ENCODE measurements at places on chromosomes 7 and 10.

DNA sequence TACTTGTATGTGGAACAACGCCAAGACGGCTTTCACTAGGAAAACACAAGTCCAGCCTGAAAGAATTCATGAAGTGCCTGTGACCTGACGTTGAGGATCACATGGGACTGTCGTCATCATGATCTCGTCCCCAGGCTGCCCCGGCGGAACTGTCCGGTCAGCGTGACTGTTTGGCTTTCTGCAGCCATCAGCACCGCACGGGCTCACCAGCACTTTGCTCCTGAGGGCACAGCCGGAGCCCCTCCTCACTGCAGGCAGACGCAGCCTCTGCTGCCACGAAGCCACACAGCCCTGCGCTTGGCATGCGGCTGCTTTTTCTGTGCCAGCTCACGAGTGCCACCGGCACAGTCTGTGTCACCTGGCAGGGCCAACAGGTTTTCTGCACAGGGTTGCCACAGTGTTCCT is 9.4 kb upstream of the GET4 start:
- no peak for DNase-seq

DNA sequence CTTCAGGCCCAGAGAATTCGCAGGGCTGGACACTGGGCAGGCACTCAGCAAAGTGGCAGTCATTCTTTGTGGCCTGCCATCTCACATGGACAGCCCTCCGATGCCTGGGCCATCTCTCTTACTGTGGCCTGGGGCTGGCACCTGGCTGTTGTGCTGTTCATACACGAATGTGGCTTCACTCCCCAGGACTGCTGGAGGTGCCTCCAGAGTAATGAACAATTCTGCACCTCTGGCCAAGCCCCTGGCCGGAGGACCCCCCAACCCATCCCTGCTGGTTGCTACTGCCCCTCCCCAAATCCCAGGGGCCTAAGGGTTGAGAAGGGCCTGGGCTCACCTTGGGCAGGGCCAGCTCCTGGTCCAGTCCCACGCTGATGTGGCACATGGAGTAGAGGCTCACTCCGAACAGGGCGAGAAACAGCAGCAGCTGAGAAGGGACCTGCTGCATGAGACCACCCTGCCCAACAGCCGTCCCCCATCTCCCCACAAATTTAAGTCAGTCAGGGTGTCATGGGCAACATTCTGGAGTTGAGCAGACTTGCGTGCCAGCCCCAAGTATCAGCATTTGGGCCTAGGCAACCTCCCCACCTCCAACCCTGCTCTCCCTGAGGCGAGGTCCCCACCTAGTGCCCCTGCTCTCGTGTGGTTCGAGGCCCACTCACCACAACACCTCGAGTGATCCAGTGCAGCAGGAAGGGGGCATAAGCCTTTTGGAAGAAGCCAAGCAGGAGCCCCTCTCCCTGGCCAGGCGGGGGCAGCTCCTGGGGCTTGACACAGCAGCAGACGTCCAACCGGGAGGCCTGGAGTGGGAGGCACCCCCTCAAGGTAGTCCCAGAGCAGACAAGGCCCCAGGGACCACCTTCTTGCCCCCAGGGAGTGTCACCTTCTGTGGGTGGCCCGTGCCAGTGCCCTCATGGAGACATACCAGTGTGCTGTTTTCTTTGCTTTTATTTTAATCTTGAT is 9.4 kb downstream of the NPC1L1 start:
- no peak for DNase-seq

GRCh38 chr10:13049774-13050420 is 48.4 kb upstream of the CCDC3 start:
- DNase-seq = no peak

DNA sequence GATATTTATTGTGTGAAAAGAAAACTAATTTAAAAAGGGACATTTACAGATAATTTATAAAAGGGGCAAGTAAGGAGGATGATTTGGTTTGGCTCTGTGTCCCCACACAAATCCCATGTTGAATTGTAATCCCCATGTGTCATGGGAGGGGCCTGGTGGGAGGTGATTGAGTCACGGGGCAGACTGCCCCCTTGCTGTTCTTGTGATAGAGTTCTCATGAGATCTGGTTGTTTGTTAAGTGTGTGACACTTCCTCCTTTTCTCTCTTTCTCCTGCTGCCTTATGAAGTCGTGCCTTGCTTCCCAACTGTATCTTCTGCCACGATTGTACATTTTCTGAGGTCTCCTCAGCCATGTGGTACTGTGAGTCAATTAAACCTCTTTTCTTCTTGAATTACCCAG is 171.0 kb upstream of the SEMA3E start:
- no peak for DNase-seq

- DNase-seq = no peak
These were observed 758.6 kb upstream of the IGFBP3 start for GRCh38 chr7:46679671-46680070.

DNA sequence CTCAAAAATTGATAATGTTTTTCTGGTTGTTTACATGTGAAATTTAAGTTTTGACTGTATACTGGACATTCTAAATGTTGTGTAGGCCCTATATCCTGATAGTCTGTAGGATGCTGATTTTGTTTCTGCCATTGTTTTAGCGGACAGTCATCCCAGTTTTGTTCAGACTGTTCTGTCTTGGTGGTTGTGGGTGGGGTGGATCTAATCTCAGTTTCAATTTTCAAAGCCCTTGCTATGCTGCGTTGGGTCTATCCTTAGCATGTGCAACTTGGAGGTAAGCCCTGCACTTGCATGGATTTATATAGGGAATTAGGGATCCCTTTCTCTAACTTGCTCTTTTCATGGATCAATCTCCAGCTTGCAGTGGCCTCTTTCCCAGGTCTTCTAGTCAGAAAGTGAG is 19.1 kb downstream of the DBF4 start:
- no peak for DNase-seq

Data from HS-5 (cell line).